SJSA1 (cell line): ENCODE measurements at places on chromosomes 1 and 21. TPM values are rescaled to one million over a fixed set of nuclear protein-coding genes. Genes with fewer than 3 reads are reported as not detected.
A peak's percentile ranks its signal among the peaks of the same experiment; 100 is the strongest.

The GJB5 gene
- not detected in 2 replicates for total RNA-seq

DNA sequence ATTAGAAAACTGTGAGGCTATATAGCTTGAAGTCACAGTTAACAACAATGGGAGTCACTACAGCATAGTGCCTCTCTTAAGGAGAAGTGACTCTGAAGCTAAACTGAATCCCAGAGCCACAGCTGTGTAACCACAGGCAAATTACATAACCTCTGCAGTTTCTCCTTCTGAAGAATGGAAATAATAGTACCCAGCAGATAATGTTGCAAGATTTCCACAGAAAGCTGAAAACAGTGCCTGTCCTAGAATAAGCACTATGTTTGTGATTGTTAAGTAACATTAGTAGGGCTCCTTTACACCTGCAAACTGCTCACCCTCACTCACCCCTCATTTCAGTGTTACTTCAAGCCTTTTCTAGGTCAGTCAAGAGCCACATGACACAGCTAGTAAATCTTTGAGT lies 886.7 kb downstream of the PLA2G4A start:
- DNase-seq = no peak

DNA sequence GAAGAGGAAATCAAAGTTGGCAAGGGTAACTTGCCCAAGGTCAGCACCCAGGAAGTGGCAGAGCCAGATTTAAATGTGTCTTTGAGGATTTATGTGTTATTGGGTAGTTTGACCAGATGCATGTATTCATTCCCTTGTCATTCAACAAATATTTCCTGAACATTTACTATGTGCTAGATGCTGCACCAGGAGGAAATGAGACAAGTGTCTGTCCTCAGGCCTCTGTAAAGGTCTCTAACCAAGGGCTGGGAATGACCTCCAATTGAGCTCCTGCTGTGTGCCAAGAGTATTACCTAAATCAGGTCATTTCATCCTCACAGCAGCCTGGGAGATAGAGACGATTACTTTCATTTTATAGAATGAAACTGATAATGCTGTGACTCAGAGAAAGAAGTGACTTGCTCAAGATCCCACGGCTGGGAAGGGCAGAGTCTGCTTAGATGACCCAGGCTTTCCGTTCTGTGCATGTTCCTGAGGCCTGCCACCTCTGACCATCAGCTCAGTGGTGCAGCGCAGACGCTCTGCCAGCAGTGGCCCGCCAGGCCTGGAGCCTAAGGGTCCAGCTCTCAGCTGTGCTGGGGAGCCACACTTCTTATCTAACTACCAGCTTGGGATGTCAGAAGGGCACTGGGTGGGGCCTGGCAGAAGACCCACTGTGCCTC lies 3.5 kb upstream of the TTC22 start:
- no peak for DNase-seq

DNA sequence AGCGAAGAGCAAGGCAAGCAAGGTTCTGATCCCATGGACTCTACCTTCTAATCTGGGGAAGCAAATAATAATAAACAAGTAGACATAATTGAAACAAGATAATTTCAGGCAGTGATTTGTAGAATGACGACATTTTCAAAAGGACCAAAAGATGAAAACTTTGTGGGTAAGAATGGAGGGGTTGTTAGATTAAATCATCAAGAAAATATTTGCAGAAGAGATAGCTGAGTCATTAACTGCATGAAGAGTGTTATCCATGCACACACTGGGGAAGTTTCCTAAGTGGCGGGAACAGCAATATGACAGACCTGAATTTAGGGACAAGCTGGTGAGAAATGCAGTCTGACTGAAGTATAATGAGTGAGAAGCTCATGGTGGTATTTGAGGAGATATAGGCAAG lies 583.1 kb upstream of the RGS18 start:
- no peak for DNase-seq

DNA sequence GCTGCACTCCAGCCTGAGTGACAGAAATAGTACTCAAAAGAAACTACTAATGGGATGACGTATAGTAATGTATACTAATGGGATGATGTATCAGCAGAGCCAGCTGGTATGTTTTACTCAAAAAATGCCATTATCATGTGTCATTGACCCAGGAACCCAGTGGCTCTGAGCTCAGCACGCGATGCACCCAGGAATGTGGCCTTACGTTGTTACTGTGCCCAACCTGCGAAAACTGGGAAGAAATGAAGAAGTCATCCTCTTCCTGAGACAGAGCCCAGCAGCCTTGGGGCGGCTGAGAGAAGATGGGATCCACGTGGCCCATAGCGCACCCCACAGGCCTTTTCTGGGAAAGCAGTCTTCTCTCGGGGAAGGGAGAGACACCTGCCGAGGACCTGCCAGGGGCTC lies 8.8 kb downstream of the UBE2J2 start:
- peak; percentile 95 for DNase-seq

DNA sequence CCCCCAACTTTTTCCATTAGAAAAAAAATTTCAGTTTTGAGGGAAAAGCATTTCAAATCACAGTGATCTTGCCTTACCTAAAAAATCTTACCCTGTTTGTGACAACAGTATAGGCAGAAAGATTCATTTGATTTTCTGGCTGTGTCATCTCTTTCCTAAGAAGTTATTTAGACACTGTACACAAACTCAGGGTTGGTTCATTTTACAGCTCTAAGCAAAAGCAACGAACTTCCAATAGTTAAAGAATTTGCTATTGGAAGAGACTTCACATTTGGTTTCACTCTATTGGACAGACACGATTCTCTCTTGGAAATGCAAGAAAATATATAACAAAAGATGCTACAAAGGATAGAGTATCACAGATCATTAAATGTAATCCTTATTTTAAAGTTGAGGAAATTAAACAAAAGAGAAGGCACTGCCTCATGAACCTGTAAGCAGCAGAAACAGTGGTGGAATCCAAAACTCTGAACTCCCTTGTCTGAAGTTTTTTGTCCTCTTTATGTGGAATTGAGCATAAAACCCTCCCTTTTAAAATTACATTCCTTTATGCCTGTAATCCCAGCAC lies 20.8 kb downstream of the EYA3 start:
- no peak for DNase-seq

The KRTAP10-8 gene
- not detected in 2 replicates for total RNA-seq

- no peak for DNase-seq
Observed at GRCh38 chr1:93463960-93464359, 16.0 kb downstream of the FNBP1L start.

- no peak for DNase-seq
Observed at GRCh38 chr1:204503122-204503912, 8.7 kb upstream of the PIK3C2B start.

The PGLYRP3 gene
- not detected in 2 replicates for total RNA-seq

DNA sequence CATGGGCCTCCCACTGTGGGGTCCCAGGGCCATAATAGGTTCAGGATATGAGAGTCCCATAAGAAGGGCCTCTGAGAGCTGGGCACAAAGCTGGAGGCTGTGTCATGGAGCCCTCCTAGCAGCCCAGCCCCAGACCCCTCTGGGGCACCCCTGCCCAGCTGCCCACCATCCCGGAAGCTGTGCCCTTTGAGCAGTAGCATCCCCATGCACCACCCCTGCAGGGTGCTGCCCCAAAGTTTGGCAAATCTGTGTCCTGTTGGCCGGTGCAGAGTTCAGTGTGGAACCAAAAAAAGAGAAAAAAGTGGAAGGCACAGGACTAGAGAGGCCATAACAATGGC lies 17.6 kb downstream of the TNNT2 start:
- no peak for DNase-seq

DNA sequence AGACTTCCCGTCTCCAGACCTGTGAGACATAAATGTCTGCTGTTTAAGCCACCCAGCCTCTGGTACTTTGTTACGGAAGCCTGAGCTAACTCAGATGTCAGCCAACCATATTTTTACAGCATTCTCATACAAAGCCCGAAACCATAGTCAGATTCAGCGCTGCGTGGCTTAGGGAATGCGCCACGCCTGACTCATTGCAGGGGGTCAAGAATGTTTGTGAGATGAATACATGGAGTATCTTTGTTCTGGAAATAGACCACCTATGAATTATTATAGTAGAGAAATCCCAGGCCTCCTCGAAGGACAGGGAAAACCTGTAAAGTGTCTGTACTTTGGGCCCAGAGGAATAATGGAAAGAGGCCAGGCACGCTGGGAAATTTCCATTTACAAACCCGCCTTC lies 434.8 kb downstream of the CAMTA1 start:
- DNase-seq = peak; percentile 77

DNA sequence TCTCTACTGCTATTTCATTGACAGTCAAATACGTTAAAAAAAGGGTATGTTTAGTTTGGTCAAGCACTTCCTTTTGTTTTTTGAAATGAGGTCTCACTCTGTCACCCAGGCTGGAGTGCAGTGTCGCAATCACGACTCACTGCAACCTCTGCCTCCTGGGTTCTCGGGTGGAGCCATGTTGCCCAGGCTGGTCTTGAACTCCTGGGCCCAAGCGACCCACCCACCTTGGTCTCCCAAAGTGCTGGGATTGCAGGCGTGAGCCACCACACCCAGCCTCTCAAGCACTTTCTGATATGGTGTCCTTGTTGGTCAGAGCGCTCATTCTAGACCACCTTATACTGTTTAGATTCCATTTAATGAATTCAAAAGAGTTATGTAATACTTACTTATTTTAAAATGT lies 20.9 kb upstream of the RHBDL2 start:
- DNase-seq = no peak

- DNase-seq = peak; percentile 100
Observed at GRCh38 chr1:205284420-205285144, 37.0 kb downstream of the NUAK2 start.

DNA sequence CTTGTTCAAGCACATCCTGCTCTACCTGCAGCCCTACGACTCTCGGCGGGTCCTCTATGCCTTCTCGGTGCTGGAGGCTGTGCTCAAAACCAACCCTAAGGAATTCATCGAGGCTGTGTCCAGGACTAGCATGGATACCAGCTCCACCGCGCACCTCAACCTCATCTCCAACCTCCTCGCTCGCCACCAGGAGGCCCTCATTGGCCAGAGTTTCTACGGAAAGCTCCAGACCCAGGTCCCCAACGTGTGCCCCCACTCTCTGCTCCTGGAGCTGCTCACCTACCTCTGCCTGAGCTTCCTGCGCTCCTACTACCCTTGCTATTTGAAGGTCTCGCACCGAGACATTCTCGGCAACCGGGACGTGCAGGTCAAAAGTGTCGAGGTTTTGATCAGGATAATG lies 74.3 kb upstream of the MORC3 start:
- no peak for DNase-seq

DNA sequence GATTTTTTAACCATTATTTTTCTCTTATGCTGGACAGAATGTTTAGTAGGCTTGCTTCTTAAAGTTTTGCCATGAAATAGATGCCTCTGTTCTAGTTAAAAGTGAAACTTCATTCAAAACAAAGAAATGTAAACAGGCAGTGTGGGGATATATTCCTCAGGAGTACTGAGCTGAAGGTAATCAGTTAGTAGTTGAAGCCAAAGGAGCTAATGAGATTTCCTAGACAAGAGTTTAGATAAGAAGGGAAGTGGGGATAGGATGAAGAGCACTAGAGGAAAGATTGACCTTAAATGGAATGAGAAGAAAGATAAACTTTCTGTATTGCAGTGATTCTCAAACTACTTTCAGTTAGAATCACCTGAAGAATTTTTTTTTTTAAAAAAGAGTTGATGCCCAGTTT lies 23.9 kb downstream of the PRRC2C start:
- no peak for DNase-seq

- no peak for DNase-seq
Observed at GRCh38 chr21:41648591-41649031, 118.2 kb downstream of the RIPK4 start.

GRCh38 chr1:19800076-19800804 lies 524 bp upstream of the TMCO4 start:
- peak; percentile 86 for DNase-seq

The KCNK1 gene
- 0.09 TPM in 1 of 2 replicates, not detected in the other for total RNA-seq

- DNase-seq = no peak
Observed at GRCh38 chr1:108947871-108948525, 15.3 kb downstream of the CLCC1 start.

GRCh38 chr1:38444311-38444710 lies 397.7 kb upstream of the POU3F1 start:
- DNase-seq = peak; percentile 84

- no peak for DNase-seq
Observed at GRCh38 chr1:246632281-246633168, 66.3 kb downstream of the CNST start.

The CD101 gene
- 0.05 and 0.50 TPM in 2 replicates for total RNA-seq

DNA sequence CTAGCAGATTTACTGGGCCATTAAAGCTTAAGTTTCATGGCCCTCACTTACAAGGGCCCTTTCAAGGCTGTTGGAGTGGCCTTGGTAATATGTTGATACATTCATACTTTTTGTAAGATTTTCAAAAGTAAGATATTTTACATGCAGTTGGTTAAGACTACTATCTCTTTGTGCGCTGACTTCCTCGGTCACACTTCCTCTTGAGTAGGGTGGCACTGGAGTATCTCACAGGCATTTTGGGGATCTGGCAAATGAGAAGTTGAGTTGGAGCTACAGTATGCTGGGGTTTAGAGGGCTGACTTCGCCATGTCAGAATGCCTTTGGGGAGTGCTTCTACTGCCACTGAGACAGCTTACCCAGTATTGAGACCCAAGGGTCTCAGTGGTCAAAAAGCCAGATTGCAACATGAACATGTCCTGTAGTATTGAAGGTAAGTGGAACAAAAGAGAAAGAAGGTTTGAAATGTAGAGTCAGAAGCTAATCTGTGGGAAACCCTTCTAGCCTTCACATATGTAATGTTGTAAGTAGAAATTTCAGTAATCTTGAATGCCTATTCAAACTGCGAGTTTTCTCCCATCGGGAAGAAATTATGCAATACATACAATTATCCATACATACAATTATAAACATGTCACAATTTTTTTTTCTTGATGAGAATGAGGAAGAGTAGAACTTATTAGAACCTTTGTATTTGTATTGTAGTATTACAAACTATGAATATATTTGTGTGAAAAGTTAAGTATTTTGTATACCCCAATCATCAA lies 32.3 kb upstream of the RALGPS2 start:
- no peak for DNase-seq

DNA sequence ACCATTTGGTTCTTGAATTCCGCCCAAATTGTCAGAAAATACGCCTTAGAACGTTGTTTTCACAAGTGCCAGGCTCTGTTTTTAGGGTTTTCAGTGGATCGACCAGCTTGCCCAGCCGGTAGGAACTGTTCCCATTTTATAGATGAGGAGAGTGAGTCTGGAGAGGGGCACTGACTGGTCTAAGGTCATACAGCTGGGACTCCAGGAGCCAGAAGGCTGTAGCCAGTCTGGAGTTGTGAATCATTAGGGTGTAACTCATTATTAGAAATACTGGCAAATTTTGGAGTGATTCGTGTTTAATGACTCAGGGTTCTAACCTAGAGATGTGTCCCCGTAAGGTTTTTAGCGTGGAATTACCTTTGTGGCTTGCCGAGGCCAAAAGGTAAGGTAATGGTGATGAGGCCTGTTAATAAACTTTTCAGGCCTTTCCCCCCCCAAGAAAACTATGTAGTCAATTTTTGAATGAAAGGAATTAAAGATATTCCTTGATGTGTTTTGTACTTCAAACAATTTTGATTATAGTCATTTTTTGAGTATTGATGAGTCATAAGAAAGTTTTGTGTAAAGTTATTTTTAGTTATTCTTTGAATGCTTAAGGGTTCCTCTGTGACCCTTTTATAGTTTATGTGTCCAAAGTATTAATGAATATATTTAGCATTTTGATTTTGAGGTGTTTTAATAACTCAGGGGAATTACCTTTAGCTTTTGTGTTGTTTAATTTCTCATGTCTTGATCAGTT lies 2.1 kb downstream of the DYRK1A start:
- DNase-seq = peak; percentile 50
